Esophagus muscularis mucosa (tissue), 4 donors: ENCODE measurements at places on chromosomes 3 and 15. TPM values are rescaled to one million over a fixed set of nuclear protein-coding genes. Genes with fewer than 3 reads are reported as not detected.

The GOLGA8G gene
- total RNA-seq = 0.19 TPM

The TGM4 gene
- not detected for total RNA-seq

The NAA50 gene
- total RNA-seq = 107 TPM

DNA sequence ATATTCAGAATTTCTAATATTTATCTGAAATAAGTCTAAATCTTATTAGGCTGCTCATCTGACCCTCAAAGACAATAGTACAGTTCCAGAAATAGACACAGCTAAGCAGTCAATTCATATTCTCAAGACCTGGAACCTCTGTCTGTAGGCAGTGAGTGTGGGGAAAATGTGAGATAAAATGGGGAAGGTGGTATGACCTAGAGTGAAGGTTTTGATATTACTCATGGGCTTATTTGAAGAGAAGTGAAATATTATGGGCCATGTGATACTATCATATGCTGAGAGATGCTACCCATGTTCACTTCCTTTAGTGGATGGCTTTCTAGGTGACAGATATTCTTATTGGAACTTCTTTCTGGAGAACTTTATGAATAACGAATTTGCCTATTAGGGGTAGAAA, 33.5 kb downstream of the TGFBR2 start:
- peaks cover 98% of the 10 kb centered on the region for H3K4me1 ChIP-seq
- no peak overlapping the region for H3K27ac ChIP-seq
- no peak overlapping the region for H3K4me3 ChIP-seq
- DNase-seq = no peak
- no peaks in the 10 kb centered on the region for H3K27me3 ChIP-seq

DNA sequence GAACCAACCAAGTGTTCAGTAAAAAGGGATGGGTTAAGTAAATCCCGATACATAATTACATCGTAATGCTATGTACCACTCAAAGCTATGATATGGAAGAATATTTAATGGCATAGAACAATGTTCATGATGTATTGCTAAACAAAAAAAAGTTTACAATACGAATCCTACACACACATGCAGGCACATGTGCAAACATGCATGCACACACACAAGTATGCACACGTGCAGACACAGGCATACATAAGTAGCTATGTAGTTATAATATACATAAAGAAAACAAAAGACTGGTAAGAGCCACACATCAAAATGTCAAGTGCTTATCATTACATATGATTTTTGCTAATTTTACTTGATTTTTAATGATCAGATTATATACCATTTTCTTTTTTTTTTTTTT, 74.2 kb downstream of the ARRDC4 start:
- no peaks in the 10 kb centered on the region for H3K4me1 ChIP-seq
- no peaks in the 10 kb centered on the region for H3K36me3 ChIP-seq
- DNase-seq = peak; percentile 47
- H3K4me3 ChIP-seq = no peak overlapping the region

GRCh38 chr3:61935814-61936213, 374.4 kb downstream of the PTPRG start:
- peaks cover 5% of the 10 kb centered on the region for H3K4me1 ChIP-seq
- H3K4me3 ChIP-seq = no peak overlapping the region
- no peaks in the 10 kb centered on the region for H3K36me3 ChIP-seq

GRCh38 chr3:116322750-116323375, 122.4 kb downstream of the LSAMP start:
- H3K27me3 ChIP-seq = no peaks in the 10 kb centered on the region
- no peak overlapping the region for H3K4me3 ChIP-seq
- no peak overlapping the region for H3K27ac ChIP-seq
